ENCODE measurements at places on chromosomes 1 and 21.

- DNase-seq: no peak
Observed at GRCh38 chr1:165212229-165212628, 144.3 kb downstream of the LMX1A start.

GRCh38 chr1:213419401-213420030, 368.5 kb downstream of the RPS6KC1 start:
- no peak for DNase-seq

GRCh38 chr1:110309767-110310166, 29.4 kb upstream of the RBM15 start:
- peak; percentile 23 for DNase-seq

GRCh38 chr1:115284209-115284608, 53.8 kb downstream of the NGF start:
- no peak for DNase-seq

DNA sequence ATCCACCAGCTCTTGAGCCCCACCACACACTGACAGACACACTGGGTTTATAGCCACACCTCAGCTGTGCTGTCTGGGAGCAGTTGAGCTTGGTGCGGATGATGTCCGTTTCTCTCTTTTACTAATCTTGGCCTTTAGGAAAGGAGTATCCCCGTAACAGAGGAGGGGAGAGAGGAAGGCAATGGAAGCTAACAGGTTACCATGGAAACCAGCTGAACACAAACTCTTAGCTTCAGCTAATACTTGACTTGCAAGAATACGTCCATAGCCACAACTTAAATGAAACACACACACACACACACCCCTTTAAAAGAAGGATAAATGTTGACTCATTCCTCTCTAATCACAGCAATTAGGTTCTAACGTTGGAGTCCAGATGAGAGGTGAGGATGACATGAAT, 28.0 kb upstream of the LRRN2 start:
- DNase-seq: no peak

- no peak for DNase-seq
Observed at GRCh38 chr1:24294716-24295371, 24.3 kb upstream of the GRHL3 start.

GRCh38 chr1:5927506-5928370, 64.5 kb downstream of the NPHP4 start:
- DNase-seq: no peak

GRCh38 chr1:24535021-24535424, 20.9 kb upstream of the NCMAP start:
- no peak for DNase-seq

GRCh38 chr1:26748351-26748750, 39.4 kb upstream of the PIGV start:
- DNase-seq: no peak

GRCh38 chr1:22248746-22249145, 105.8 kb upstream of the WNT4 start:
- DNase-seq: no peak

GRCh38 chr21:44836666-44837471, 19.0 kb upstream of the SUMO3 start:
- DNase-seq: peak; percentile 31

GRCh38 chr1:32380057-32380456, 14.2 kb downstream of the BSDC1 start:
- DNase-seq: no peak

- no peak for DNase-seq
Observed at GRCh38 chr1:95308276-95309030, 74.4 kb downstream of the RWDD3 start.

DNA sequence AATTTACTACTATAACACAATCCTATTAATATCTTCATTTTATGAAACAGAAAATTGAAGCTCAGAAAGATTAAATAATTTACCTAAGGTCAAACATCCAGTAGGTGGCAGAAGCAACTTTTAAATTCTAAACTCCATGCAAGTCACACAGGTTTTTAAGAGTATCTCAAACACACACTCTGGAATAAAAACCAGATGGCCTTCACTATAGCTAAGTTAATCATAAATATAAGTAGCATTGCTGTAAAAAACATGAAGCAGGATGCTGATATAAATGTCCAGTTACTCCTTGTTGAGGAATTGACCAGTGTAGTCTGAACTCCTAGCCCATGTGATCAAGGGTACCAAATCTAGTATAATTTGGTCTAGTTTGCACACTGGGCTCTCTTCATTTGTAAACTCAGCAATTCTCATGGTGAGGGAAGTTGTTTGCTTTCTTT, 9.4 kb upstream of the FMO3 start:
- peak; percentile 71 for DNase-seq

- no peak for DNase-seq
Observed at GRCh38 chr1:44714532-44714931, 16.4 kb downstream of the RNU5D-1 start.

GRCh38 chr1:23422241-23422877, 2.2 kb downstream of the TCEA3 start:
- DNase-seq: peak; percentile 87

GRCh38 chr1:66415281-66415680, 118.7 kb upstream of the SGIP1 start:
- no peak for DNase-seq

GRCh38 chr1:12001996-12002493, 17.3 kb upstream of the MIIP start:
- DNase-seq: no peak

GRCh38 chr21:16047904-16048303, 318.1 kb downstream of the USP25 start:
- peak; percentile 71 for DNase-seq

Data from fibroblast of skin of scalp (primary cell).